ENCODE measurements at places on chromosomes 2 and 18. TPM values are rescaled to one million over a fixed set of nuclear protein-coding genes. Genes with fewer than 3 reads are reported as not detected.

DNA sequence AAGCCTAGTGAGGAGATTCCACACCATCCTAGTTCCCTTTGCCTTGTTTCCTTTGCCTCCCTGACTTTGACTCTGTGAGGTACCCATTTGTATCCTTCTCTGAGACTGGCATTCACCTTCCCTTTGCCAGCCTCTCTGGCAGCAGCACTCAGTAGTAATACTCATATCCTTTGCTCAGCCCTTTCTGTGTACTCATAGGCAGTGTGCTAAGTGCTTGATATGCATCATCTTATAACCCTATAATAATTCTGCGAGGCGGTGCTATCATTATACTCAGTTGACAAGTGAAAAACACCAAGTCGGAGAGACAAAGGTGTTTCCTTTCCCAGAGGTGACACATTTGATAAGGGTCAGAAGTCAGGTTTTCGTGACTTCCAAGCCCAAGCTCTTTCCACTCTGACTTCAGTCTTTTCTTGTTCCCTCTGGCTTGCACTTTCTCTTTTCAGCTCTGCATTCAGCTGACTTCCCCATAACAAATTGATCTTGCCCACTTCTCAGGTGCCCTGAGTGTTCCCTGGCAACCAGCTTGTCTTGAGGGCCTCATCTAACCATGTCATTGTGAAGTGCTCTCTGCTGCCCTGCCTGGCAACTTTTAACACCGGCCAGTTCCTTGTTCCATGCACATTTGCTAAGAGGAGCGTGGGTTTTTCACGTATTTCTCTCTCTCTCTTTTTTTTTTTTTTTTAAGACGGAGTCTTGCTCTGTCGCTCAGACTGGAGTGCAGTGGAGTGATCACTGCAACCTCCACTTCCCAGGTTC, 94.5 kb upstream of the UPP2 start:
- no peak overlapping the region for H3K27ac ChIP-seq
- H3K4me3 ChIP-seq: no peak overlapping the region
- H3K36me3 ChIP-seq: no peaks in the 10 kb centered on the region
- H3K27me3 ChIP-seq: no peaks in the 10 kb centered on the region

DNA sequence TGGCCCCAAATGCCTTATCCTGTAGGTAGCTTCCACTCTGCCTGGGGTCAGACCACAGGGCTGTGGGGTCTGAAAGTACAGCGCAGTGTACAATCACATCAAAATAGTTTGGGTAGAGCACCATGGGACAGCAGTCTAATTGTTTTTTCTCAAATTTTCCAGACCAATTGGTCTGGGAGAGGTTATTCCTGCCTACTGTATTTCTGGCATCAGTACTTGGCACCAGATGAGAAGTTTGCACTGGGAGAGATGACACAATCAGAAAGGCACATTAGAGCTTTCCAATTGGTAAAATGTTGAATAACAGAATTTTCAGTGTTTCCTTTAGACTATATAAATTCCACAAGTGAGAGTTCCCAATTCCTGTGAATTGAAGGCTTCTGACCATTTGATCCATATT, 30.9 kb upstream of the LRRTM1 start:
- H3K27ac ChIP-seq: no peak overlapping the region
- H3K4me3 ChIP-seq: no peak overlapping the region
- no peaks in the 10 kb centered on the region for H3K27me3 ChIP-seq
- no peaks in the 10 kb centered on the region for H3K4me1 ChIP-seq
- H3K36me3 ChIP-seq: no peaks in the 10 kb centered on the region

DNA sequence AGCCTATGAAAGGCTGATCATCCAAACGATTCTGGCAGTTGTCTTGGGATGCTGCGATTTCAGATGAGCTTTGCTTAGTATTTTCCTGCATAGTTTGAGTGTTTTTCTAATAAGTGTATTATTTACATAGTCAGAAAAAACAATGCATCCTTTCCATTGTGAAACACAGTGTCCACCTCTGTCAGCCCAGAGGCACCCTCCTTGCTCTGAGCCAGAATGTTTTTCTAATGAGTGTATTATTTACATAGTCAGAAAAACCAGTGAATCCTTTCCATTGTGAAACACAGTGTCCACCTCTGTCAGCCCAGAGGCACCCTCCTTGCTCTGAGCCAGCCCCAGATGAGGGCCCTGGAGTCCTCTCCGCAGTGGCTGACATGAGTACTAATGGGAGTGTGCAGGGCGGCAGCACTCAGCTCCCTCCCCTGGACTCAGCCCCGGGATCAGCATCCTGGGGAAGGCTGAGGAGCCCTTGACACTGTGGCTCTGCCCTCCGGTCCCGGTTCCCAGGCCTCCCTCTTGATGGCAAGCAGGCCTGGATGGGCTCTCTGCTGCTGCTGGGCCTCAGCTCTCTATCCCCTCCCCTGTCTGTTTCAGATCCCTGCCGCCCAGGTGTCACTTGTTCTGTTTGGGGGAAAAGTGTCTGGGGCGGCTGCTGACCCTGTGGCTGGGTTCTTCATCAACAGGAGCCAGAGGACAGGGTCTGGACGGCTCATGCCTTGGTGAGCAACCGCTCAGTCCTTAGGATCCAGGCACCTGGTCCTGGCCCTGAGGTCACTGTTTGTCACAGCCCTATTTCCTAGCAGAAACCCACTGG, 5.9 kb downstream of the MFSD2B start:
- H3K4me3 ChIP-seq: no peak overlapping the region
- no peaks in the 10 kb centered on the region for H3K36me3 ChIP-seq
- no peak overlapping the region for H3K27ac ChIP-seq

DNA sequence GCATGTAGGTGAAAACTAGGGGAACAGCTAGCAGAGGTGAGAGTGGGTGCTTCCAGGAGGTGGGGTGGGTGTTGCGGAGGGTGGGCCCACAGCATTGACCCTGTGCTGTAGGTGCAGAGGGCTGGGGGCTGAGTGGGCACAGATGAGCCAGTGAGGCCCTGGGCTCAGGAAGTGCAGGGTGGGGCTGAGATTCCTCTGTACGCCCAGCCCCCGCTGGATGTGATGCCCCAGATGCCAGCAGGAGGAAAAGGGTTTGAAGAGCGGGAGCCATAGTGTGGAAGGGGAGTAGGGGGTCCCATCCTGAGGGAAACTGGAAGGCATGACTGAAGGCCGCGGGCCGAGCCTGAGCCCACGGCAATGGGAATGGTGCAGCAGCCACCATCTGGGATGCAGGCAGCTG, 14.1 kb upstream of the OTOS start:
- no peaks in the 10 kb centered on the region for H3K36me3 ChIP-seq
- no peak for DNase-seq
- H3K4me1 ChIP-seq: no peaks in the 10 kb centered on the region

DNA sequence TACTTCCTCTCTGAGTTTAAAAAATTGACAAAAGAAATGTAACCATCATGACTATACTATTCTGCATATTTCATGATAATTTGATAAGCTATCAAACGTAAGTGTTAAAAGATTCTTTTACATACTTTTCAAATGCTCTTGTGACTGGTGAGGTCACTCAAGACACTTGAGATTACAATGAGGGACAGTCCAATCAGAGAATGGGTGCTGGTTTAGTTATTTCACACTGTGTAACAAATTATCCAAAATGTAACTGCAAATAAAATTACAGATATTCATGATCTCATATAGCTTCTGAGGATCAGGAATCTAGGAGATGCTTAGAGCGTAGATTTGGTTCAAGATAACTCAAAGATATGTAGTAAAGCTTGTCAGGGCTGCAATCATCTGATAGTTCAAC, 4.4 kb upstream of the GTF2A1L start:
- no peaks in the 10 kb centered on the region for H3K36me3 ChIP-seq
- H3K27me3 ChIP-seq: peaks cover 1% of the 10 kb centered on the region
- H3K27ac ChIP-seq: no peak overlapping the region
- H3K4me1 ChIP-seq: no peaks in the 10 kb centered on the region

DNA sequence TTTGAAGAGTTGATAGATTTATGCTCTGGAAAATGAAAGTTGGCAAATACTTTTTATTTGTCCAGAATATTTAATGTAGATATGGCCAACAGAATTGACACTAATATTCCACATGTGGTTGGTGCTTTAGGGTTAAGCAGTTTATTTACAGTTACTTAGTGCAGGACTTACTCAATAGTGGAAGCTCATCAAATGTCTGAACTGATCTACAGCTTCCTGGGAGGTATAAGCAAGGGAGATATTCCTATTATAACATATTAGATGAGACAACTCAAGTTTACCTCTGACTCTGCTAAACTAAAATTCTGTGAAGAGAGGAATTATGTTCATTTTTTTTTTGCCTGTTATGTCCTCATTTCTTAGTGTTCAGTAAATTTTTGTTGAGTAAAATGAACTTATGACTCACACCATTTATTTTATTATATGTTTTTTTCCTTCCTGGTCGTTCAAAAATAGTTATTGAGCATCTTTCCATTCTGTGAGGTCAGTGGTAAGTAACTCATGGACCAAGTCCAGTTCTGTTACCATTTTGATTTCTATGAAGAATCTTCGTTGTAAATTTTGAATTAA, 13.6 kb downstream of the ABI2 start:
- no peaks in the 10 kb centered on the region for H3K27me3 ChIP-seq
- H3K4me1 ChIP-seq: no peaks in the 10 kb centered on the region
- no peak overlapping the region for H3K4me3 ChIP-seq
- DNase-seq: no peak
- no peak overlapping the region for H3K27ac ChIP-seq
- peaks cover 4% of the 10 kb centered on the region for H3K36me3 ChIP-seq

GRCh38 chr2:165877565-165878550, 75.7 kb downstream of the TTC21B start:
- DNase-seq: peak; percentile 44
- peaks cover 14% of the 10 kb centered on the region for H3K36me3 ChIP-seq
- no peak overlapping the region for H3K27ac ChIP-seq
- peaks cover 10% of the 10 kb centered on the region for H3K4me1 ChIP-seq
- no peak overlapping the region for H3K4me3 ChIP-seq

GRCh38 chr2:141522048-141522447, 608.8 kb downstream of the LRP1B start:
- no peak for DNase-seq
- no peaks in the 10 kb centered on the region for H3K36me3 ChIP-seq
- H3K4me3 ChIP-seq: no peak overlapping the region
- no peak overlapping the region for H3K27ac ChIP-seq

DNA sequence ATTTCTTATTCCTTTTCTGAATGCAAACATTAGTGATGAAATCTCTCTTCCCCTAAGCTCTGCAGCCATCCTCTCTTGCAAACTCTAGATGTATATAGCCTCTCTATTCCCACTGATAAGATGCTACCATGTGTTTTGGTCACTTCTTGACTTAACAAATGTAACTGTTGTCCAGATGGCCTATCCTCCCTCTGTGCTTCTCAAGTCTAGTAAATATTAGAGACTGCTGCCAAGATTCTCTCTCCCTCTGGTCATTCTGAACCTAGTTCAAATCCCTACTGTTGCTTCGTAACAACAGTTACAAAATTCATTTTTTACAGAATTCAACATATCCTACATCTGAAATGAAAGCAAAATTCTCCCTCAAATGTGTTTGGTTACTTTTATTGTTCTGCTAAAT, 156.6 kb downstream of the TXNL1 start:
- H3K27me3 ChIP-seq: no peaks in the 10 kb centered on the region
- H3K4me1 ChIP-seq: no peaks in the 10 kb centered on the region
- no peak overlapping the region for H3K4me3 ChIP-seq
- DNase-seq: no peak
- no peaks in the 10 kb centered on the region for H3K36me3 ChIP-seq

- no peaks in the 10 kb centered on the region for H3K4me1 ChIP-seq
- DNase-seq: no peak
- H3K27me3 ChIP-seq: no peaks in the 10 kb centered on the region
- no peak overlapping the region for H3K27ac ChIP-seq
These were observed 85.6 kb downstream of the PRKCE start for GRCh38 chr2:45736757-45737704.

DNA sequence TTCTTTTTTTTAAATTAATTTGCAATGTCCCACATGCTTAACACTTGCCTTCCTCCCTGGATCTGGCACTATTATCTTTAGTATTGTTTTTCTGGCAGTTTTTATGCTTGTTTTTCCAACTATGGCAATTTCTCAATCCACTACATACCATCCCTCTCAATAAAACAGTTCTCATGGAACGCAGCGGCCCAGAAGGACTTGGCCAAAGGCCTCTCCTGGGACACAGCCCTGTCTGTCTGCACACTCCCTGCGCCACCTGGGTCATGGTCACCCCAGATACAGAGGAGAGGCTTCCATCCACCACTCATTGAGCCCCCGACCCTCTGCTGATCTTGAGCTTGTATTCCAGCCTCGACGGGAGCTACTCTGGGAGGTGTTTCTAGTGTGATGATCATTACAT, 91.2 kb downstream of the TWIST2 start:
- no peak for DNase-seq
- H3K36me3 ChIP-seq: no peaks in the 10 kb centered on the region
- H3K4me1 ChIP-seq: no peaks in the 10 kb centered on the region
- no peak overlapping the region for H3K4me3 ChIP-seq
- no peaks in the 10 kb centered on the region for H3K27me3 ChIP-seq
- H3K27ac ChIP-seq: no peak overlapping the region

DNA sequence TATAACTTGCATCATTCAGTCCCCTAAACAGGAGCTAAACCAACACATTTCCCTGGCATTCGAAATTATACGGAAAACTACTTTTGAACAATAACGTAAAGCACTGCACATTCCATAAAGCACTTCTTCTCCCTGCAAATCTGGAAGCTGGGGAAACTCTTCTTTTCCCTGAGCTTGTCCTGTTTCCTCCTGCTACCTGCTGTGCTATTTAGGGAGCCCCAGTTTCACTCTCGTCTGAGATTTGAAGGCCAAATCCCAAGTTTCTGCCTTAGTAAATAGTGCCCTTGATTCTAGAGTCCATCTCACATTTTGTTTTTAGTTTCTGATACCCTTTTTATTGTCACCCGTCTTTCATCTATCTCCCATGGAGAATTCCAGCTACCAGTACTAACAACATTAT, 67.7 kb upstream of the OSR1 start:
- H3K4me1 ChIP-seq: no peaks in the 10 kb centered on the region
- H3K36me3 ChIP-seq: no peaks in the 10 kb centered on the region
- H3K27me3 ChIP-seq: no peaks in the 10 kb centered on the region
- H3K4me3 ChIP-seq: no peak overlapping the region
- no peak for DNase-seq
- no peak overlapping the region for H3K27ac ChIP-seq

- H3K36me3 ChIP-seq: no peaks in the 10 kb centered on the region
- no peak for DNase-seq
- no peaks in the 10 kb centered on the region for H3K27me3 ChIP-seq
- H3K4me3 ChIP-seq: no peak overlapping the region
These were observed 192.8 kb upstream of the PXDN start for GRCh38 chr2:1937066-1937465.

GRCh38 chr2:232058063-232058877, 96.8 kb downstream of the DIS3L2 start:
- H3K27me3 ChIP-seq: no peaks in the 10 kb centered on the region
- no peak for DNase-seq
- no peak overlapping the region for H3K27ac ChIP-seq

DNA sequence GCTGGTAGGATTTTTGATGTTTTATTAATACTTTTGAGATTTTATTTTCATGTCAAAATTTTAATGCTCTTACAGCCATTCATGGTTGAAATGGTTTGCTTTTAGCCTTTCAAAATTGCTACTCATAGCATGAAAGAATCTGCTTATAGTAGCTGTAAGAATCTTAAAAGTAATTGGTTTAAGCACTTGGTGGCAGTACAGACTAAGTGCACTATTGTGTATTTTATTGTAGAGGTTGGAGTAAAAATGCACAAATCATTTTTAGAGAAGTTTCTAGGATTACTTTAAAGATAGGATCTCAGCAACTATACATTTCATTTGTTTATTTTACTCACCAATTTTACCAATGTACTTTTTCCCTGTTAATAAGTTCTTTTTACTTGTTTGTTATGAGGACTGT, 205.8 kb downstream of the SPAG16 start:
- peaks cover 3% of the 10 kb centered on the region for H3K27me3 ChIP-seq
- no peak overlapping the region for H3K4me3 ChIP-seq
- H3K27ac ChIP-seq: no peak overlapping the region
- no peaks in the 10 kb centered on the region for H3K4me1 ChIP-seq
- DNase-seq: no peak

The TXNDC2 gene
- not detected for total RNA-seq

The NCKAP1 gene
- total RNA-seq: 5.7 TPM

The OR6B2 gene
- total RNA-seq: not detected

The PARD6G gene
- 0.20 TPM for total RNA-seq

The IL36G gene
- total RNA-seq: not detected

The TMEM17 gene
- not detected for total RNA-seq
